ENCODE measurements at places on chromosomes 4 and X. TPM values are rescaled to one million over a fixed set of nuclear protein-coding genes. Genes with fewer than 3 reads are reported as not detected.

The TFDP3 gene
- not detected for total RNA-seq

DNA sequence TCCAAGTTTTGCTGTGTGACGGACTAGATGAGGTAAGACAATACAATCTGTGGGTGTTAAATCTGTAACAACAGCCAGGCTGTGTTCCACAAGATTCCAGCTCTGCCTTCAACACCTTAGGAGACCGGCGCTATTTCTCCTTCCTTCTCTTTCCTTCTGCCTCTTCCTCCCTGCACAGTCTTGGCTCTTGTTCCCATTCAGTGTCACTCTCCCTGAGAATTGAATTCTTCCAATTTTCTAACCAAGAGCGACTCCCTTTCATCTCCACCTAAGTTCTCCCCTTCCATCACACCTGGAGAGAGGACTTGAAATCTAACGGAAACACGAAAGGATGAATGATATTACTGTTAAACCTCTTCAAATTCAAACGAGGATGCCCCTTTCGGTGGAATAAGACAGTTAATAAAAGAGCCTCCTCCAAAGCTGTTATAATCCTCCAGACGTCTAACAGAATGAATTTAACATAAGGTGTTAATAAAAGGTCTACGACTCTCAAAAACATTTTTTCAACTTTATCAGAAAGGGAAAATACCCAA is 2.7 kb downstream of the EPHA5 start:
- no peak for DNase-seq

DNA sequence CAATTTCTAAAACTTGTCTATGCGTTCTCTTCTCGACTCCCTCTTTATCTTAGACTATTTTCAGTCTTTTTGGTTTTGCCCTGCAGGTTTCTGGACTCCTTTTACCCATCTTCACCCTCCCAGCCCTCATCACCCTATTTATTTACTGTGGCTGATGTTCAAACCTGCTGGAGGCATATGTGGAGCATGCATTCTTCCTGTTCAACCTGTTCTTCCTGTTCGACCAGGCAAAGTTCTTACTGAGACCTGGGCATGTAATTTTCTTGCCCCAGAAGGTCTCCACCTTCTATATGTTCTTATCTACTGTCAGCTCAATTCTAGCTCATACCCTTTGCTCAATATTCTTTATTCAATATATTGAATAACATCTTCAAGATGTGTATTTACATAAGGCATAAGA is 69.4 kb upstream of the AGA start:
- DNase-seq = peak; percentile 18

- no peak for DNase-seq
Observed at GRCh38 chrX:147646949-147647723, 264.6 kb upstream of the FMR1 start.

DNA sequence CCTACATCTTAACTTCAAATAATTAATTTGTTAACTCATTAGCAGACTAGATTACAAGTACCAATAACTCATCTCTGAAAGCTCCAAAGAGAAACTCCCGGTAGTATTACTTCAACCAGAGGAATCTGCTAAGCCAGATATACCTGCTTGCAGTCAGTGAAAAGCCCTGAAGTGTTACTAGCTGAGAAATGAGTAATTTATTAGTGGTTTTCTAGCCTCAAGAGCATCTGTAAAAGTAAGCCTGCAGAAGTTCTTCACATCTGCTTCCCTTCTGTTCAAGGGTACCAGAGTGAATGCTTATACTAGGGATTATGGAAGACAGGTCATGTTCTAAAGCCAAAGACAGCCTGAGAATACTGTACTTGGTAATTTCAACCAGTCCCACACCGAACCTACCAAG is 34.7 kb downstream of the IRS4 start:
- no peak for DNase-seq

- DNase-seq = no peak
Observed at GRCh38 chrX:16825264-16826035, 39.2 kb downstream of the TXLNG start.

DNA sequence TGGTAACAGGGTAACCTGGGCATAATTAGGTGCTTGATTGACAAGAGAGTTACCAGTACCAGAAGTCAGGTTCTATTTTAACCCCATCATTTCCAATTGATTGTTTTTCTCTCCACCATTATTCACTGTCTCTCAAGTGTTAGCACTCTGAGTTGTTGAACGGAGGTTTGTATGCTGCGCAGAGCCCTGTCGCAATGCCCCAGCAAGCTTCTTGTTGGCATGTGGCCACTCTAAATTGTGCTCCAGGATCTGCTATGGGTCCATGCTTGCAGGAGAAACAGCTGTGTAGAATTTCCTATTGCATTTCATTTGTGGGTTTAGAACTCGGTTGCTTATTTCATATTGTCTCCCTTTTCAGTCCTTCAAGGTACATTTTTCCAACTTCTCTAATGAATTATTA is 98.2 kb downstream of the KLHL8 start:
- DNase-seq = peak; percentile 74

GRCh38 chr4:100100985-100101384 is 89.3 kb downstream of the DDIT4L start:
- DNase-seq = no peak
